ENCODE measurements at places on chromosomes 13 and 19. TPM values are rescaled to one million over a fixed set of nuclear protein-coding genes. Genes with fewer than 3 reads are reported as not detected.

The NLRP9 gene
- total RNA-seq: not detected

The AMH gene
- 3.5 TPM for total RNA-seq

The WTIP gene
- total RNA-seq: 0.16 TPM

The ZNF443 gene
- total RNA-seq: 1.8 TPM

The ENOX1 gene
- not detected for total RNA-seq

The MIR17HG gene
- 6.0 TPM for total RNA-seq

The ATCAY gene
- not detected for total RNA-seq

The ZSCAN5B gene
- not detected for total RNA-seq

The ZNF493 gene
- 39.5 TPM for total RNA-seq

The MISP gene
- not detected for total RNA-seq

Data from CD4-positive, alpha-beta T cell (primary cell).